Stimulated activated CD8-positive, alpha-beta memory T cell treated with anti-CD3 and anti-CD28 coated beads, Interleukin-4, amount 100 ng/mL, for 24 hours (primary cell): ENCODE measurements at places on chromosomes 2 and 18.

DNA sequence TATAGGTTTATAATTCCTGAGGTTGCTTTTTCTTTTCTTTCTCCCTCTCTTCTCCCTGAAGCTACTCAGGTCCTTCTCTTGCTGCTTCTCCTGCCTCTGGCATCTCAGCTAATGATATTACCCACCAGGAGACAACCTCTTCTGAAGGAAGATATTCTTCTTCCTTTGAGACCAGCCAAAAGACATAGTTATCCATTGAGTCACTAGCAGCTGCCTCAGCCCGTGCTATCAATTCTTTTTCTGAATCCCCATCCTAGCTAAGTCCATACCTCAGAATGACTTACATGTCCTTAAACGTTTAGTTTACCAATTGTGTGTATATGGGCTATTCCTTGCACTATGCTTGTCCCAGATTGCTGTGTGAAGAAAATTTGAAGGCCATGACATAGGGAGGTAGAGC, 25.0 kb upstream of the RNF103 start:
- DNase-seq = no peak

DNA sequence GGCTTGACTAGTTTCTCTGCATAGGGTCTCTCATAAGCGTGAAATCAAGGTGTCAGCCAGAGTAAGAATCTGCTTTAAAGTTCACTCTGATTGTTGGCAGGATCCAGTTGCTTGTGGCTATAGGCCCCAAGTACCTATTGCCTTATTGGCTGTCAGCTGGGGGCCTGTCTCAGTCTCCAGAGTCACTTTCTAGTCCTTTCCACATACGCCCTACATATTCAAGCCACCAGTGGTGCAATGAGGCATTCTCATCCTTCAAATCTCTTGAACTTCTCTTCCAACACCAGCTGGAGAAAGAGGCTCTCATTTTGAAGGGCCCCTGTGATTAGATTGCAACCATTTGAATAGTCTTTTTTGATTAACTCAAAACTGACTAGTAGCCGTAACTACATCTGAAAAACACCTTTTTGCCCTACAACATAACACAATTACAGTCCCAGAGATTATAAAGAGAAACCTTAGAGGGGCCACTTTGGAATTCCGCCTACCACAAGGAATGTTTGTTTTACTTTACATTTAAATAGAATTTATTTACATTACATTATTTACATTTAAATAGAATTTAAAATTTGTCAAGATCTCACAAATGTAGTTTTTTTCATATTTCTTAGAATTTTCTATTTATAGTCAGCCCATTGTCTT, 520.1 kb downstream of the DSC3 start:
- DNase-seq = no peak

DNA sequence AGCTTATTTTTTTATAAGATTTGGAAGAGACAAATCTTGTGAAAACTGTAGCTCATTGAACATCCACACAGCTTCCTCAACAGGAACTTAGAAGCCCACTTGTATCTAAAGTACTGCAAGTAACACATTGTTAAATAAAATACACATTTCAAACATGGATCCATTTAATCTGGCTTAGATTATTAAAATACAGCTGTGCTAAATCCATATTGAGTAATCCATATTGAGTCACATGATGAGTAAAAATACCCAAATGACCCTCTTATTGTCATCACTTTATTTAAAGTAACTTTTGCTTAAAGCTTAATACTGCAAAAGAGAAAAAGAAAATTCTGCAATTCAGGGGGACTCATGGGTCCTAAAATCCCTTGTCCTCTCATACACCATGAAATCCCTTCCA, 133.3 kb downstream of the OSR1 start:
- DNase-seq = no peak

- DNase-seq = no peak
These were observed 136.7 kb downstream of the ANTXR1 start for GRCh38 chr2:69149631-69150215.

GRCh38 chr2:224173933-224174332, 134.8 kb upstream of the SERPINE2 start:
- DNase-seq = no peak

- no peak for DNase-seq
These were observed 558.3 kb downstream of the PLCL1 start for GRCh38 chr2:198362740-198363139.

GRCh38 chr18:62875323-62875722, 160.0 kb downstream of the PHLPP1 start:
- DNase-seq = no peak

- no peak for DNase-seq
These were observed 19.4 kb downstream of the TOGARAM2 start for GRCh38 chr2:29000481-29000880.
